NCI-H2107 (cell line): ENCODE measurements at places on chromosomes 7 and 10.

DNA sequence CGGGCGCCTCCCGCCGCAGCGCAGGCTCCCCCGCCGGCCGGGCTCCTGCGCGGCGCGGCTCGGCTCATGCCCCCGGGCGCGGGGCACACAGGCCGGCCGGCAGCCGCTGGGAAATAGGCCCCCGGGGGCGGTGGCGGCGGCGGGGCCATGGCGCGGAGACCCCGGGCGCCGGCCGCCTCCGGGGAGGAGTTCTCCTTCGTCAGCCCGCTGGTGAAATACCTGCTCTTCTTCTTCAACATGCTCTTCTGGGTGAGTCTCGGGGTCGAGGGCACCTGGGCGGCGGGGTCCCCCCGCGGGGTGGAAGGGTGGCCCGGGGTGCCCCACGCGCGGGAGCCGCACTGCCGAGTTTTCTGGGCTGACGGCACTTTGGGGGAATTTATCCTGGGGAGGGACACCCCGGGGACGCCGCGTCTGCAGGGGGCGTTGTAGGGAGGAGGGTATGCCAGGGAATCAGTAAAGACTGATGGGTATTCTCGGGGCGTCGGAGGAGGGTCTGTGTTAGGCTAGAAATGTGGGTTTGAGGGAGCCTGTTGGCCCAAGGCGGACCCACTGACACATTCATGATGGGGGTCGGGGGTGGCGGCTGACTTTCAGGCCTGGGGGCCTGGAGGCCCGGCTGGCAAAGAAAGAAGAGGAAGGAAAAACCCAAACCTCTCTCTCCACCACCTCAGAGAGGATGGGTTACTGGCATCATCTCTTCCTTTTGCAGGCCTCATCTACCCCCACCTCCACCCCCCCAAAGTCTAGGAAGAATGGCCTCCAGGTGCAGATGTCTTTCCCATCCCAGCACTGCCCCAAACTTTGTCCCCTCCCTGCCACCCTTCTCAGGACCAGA is 544 bp downstream of the TSPAN33 start:
- DNase-seq: no peak

DNA sequence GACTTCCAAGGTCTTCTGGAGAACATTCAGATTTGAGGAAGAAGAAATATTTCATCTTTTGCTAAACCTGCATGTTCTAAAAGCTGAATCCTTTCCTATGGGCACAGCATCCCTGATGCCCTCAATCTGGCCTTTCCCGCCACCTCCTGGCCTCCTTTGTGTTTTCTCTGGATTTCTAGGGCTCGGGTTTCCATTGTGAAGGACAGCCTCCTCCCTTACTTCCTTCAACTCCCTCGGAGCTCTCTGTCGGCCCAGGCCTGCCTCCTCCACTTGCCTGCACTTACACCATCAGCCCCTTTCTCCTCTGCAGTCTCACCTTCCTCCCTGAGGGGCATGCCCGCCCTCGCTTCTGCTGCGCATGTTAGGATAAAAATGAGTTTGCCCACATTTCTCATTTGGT is 75.4 kb downstream of the WIPF3 start:
- DNase-seq: no peak

- no peak for DNase-seq
Measured at GRCh38 chr7:585229-585711, 65.6 kb upstream of the PDGFA start.

- DNase-seq: no peak
Measured at GRCh38 chr10:80856186-80856585, 318.5 kb downstream of the SH2D4B start.
